ENCODE measurements at places on chromosomes 1 and 21.

- DNase-seq: no peak
These were observed 40.2 kb upstream of the KCNA10 start for GRCh38 chr1:110559157-110559556.

DNA sequence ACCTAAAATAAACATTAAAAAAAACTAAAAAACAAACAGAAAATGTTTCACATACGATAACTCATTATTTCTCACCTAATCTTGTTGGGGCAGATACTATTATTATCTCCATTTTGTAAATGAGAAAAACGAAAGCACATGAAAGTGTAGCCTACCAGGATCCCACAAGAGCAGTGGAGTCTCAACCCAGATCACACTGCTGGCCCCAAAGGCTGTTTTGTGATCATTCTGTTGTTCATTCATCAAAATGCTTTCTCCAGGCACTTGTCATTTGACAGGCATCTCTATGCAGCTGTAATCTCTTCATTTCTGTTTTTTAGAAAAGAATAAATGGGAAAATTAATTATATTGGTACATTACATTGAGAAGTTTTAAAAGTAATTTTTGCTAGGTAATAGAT lies 67.5 kb downstream of the AK5 start:
- DNase-seq: no peak

- DNase-seq: peak; percentile 48
These were observed 3.7 kb upstream of the FNDC7 start for GRCh38 chr1:108708691-108709660.

DNA sequence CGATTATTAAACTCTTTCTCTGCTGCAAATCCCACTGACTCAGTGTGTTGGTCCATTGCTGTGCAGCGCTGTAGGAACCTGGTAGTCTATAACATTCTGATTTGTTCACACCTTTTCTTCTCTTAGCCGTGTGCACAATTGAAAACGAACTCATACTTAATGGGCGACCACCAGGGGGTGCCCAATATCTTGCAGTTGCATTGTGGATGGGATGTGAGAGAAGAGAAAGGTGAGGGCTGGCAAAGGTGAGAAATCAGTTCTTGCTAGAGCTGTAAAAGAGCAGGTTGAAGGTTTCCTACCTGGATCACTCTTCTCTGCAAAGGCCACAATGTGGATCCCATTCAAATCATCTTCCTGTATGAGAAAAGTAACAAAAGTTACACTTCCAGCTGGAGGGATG lies 51.0 kb downstream of the CASQ2 start:
- DNase-seq: peak; percentile 8

- DNase-seq: no peak
These were observed 262.7 kb upstream of the RGS18 start for GRCh38 chr1:191895462-191896058.

GRCh38 chr21:45530423-45531113 lies 11.7 kb downstream of the SLC19A1 start:
- no peak for DNase-seq

DNA sequence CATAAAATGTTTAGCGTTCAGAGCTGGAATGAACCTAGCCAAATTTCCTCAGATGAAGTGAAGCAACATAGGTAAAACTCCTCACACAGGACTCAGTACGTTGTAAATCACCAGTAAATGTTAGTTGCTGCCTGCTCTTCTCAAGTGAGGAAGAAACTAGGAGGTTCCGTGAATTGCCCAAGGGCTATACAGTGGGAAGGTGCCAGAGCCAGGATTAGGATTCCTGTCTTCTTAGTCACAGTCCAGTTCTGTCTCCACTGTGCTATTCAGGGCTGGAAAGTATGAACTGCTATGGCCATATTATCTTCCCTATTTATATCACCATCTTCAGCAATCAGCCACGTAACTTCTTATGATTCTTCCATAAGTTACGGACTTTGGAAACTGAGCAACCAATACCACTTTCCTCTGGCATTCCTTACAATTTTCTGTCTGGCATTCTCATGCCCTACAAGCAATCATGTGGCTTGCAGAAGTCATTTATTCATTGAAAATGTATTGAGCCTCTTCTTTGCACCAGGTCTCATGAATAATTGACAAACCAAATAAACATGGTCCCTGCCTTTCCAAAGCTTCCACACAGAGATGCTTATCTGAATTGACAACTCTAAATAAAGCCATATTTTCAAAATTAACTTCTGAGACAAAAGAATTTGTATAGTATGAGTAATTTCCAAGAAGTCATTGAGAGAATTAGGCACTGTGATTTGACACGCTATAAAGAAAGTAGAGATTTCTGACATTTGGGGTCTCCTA lies 271.6 kb upstream of the SGIP1 start:
- peak; percentile 82 for DNase-seq

- no peak for DNase-seq
These were observed 30.5 kb downstream of the TNFSF18 start for GRCh38 chr1:173020138-173020750.

DNA sequence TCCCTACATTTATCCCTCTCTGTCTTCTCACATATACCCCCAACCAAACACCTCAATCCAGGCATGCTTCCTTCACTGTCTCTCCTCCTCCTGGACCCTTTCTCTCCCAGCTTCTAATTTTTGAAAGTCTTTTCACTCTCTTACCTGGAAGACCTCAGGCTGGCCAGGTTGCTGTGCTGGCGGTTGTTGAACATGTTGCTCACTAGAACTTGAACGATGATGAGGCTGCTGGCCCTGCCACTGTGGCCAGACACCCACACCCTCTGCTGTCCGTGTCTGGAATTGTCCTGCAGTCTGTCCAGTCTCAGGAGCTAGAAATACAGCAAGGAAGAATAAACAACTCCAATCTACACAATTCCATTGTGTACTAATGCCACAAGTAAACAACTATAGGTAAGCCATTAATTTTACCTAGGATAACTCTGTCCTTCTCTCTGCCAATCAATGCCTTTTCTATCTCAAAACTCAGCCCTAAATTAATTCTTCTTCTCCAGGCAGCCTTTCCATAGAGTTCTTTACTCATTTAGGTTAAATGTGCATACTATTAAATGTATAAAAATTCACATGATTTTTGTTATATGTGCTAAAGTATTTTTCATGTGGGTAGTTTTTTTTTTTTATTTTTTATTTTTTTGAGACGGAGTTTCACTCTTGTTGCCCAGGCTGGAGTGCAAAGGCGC lies 5.1 kb upstream of the CTSK start:
- peak; percentile 49 for DNase-seq

- DNase-seq: no peak
These were observed 4.5 kb downstream of the MMEL1 start for GRCh38 chr1:2628191-2628932.

- DNase-seq: no peak
These were observed 217.6 kb upstream of the NFIA start for GRCh38 chr1:60864722-60865121.

GRCh38 chr1:155181371-155182051 lies 7.9 kb downstream of the TRIM46 start:
- DNase-seq: no peak

GRCh38 chr1:171786534-171786933 lies 5.1 kb downstream of the METTL13 start:
- no peak for DNase-seq

DNA sequence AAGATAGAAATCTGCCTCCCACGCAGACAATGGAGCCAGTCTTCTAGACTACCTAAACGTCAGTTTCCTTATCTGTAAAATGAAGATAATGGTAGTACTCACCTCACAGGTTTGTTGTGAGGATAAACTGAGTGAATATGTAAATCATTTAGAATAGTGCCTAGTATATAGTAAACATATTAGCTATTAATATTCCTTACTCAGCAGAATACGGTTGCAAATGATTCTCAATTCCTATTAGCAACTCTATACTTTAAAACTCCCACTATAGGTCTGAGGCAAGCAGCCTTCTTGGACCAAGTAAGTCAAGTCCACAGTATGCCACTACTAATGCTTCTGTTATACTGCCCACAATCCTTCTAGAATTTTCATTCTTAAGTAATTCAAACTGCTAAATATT lies 5.4 kb downstream of the GTF2B start:
- no peak for DNase-seq

Data from fibroblast of skin of back (primary cell).